ENCODE measurements at places on chromosomes 12 and 14.

DNA sequence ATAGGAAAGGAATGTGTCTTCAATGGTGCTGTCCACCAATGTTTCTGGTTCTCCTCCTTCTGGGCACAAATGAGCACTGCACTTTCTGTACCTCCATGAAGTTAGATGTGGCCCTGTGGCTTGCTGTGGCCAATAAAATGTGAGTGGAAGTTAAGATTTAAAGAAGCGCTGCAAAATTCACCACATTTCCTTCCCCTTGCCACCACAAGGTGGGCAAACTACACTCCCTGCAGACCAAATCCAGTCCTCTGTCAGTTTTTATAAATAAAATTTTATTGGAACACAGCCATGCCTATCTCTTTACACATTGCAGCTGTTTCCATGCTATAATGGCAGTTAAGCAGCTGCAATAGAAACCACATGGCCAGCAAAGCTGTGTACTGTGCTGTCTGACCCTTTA lies 141.4 kb upstream of the TMPO start:
- DNase-seq, result no peak

DNA sequence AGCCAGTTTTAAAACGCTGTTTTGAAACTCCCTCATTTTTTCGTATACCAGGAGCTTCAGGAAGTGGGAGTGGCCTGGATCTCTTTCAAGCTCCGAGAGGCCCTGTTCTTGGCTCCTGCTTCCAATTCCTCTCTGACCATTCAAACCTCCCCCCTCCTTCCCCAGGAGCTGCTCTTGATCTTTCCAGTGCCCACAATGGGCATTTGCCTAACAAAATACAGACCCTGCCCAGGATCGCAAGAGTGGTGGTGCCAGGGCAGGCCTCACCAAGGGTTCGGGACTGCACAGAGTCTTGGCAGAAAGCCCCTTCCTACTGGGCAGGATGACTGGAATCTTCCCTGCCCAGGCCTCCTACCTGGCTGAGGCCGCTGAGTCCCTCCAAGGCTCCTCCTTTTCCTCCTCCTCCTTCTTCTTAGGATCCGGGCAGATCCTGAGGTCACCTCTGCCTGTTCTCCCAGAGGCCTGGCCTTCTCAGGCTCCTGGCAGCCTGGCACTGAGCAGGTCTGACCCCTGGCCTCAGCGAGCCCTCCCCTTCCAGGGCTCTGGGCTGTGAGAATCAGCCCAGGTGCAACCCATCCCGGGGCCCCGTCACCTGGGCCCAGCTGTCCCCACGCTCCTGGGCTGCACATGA lies 46.9 kb upstream of the NOS1 start:
- no peak for DNase-seq

GRCh38 chr12:111214401-111214800 lies 154.5 kb downstream of the PHETA1 start:
- DNase-seq, result no peak

GRCh38 chr12:15520083-15520482 lies 197.8 kb downstream of the PTPRO start:
- no peak for DNase-seq

- no peak for DNase-seq
Measured at GRCh38 chr14:80621701-80622100, 319.8 kb downstream of the CEP128 start.

- DNase-seq, result no peak
Measured at GRCh38 chr12:62599854-62600437, 133.3 kb downstream of the MON2 start.

DNA sequence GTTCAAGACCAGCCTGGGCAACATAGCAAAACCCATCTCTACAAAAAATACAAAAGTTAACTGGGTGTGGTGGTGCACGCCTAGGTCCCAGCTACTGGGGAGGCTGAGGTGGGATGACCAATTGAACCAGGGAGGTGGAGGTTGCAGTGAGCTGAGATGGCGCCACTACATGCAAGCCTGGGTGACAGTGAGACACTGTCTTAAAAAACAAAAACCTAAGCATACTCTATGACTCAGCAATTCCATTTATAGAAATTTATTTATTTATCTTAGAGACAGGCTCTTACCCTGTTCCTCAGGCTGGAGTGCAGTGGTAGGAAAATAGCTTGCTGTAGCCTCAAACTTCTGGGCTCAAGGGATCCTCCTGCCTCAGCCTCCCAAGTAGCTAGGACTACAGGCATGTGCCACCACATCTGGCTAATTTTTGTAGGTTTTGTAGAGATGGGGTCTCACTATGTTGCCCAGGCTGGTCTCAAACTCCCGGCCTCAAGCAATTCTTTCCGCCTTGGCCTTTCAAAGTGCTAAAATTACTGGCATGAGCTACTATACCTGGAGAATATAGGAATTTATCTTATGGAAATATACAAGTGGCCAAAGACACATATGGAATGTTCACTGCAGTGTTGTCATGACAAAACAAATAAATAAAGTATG lies 43.3 kb downstream of the NCKAP5L start:
- DNase-seq, result no peak

- no peak for DNase-seq
Measured at GRCh38 chr12:27107986-27108385, 25.6 kb upstream of the C12orf71 start.

DNA sequence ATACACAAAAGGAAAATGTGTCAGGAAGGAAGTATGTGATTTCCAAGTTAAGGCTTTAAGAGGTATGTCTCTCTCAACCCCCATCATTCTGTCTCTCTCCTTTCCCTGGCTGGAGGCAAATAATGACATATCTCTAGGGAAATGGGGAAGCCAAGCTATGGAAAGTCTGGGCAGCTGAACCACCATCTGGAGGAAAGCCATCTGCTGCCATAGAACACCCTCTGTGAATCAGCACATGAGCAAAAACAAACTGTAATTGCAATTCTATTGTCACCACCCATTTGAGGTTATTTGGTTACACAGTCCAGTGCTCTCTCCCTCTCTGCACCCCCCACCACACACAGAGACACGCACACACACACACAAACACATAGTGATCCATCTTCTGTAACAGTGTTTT lies 766.2 kb downstream of the FLRT2 start:
- DNase-seq, result no peak

GRCh38 chr14:94600148-94600545 lies 12.0 kb upstream of the SERPINA3 start:
- no peak for DNase-seq

- no peak for DNase-seq
Measured at GRCh38 chr14:29649170-29649569, 278.5 kb downstream of the PRKD1 start.

DNA sequence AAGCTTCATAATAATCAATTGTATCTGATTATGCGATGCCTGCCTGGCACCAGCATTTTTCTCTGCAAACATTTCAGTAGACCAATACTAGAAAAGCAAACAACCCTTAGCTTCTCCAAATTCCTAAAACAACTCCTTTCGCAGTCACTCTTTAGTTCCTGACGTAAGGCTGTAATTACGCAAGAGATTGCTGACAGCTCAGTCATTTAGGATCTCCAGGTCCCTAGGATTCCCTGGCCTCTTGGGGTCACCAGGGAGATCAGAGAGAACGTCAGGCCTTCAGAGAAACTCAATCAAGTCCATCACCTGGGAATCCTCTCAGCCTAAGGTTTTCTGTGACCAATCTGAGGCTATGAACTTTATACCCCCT lies 390.6 kb downstream of the PAWR start:
- no peak for DNase-seq

DNA sequence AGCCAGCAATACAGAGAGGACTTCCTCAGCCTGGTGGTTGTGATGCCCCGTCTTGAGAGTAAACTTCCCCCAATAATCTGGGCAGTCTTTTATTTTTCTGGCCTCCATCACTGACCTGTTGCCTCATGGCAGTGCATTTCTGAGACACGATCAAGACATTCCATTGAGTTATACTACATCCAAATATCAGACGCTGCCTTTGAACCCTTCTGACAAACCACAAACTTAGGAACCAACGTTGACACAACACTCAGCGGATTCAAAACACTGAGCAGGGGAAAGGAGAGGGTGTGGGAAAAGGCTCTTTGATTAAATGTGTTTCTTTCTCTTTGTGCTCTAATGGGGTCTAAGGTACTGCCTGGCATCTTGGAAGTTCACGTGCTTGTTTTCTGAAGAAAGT lies 100.7 kb upstream of the TBX5 start:
- no peak for DNase-seq

GRCh38 chr12:131250028-131250950 lies 296.6 kb downstream of the ADGRD1 start:
- DNase-seq, result no peak

- no peak for DNase-seq
Measured at GRCh38 chr12:63978519-63978918, 134.0 kb downstream of the SRGAP1 start.

GRCh38 chr12:105278043-105278697 lies 42.2 kb upstream of the APPL2 start:
- no peak for DNase-seq

GRCh38 chr14:22113401-22113800 lies 439.8 kb upstream of the OR4E1 start:
- DNase-seq, result no peak

GRCh38 chr12:109863847-109864712 lies 16.3 kb downstream of the GLTP start:
- DNase-seq, result no peak

- peak; percentile 14 for DNase-seq
Measured at GRCh38 chr12:96902076-96902475, 5.0 kb upstream of the NEDD1 start.

- no peak for DNase-seq
Measured at GRCh38 chr14:93286212-93286890, 46.5 kb downstream of the BTBD7 start.
